Fibroblast of gingiva (primary cell): ENCODE measurements at places on chromosomes 16 and 17.

DNA sequence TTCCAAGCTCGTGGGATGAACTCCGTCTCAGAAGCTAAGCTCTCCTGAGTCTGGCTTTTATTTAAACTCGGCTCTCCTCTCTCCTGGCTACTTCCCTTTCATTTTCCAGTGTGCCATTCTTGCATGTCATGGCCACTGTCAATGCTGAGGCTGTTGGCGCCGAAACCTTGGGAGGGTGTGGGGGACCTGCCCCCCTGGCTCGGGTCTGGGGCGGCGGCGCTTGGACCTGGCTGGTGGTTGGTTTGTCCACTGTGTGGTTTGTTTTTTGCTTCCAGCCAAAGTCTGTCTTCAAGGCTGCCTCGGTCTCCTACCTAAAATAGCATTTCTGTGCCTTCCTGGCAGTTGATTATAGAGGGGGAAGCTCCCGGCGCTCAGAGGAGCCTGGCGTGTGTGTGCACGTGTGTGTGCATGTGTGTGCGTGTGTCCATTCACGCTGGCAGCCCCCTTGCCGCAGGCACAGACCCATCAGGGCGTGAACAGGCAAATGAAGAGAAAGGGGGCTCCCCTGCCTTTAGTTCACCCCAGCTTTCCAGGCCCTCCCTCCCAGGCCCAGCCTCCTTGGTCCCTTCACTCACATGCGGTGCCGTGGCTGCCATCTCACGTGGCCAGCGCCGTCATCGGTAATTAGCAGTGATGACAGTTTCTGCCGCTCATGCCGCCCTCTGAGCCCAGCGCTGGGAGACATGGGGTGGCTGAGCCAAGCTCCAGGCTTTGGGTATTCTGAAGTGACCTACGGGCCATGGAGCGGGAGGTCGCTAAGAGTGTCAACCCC lies 179.9 kb downstream of the SEC14L1 start:
- peak; percentile 77 for DNase-seq

DNA sequence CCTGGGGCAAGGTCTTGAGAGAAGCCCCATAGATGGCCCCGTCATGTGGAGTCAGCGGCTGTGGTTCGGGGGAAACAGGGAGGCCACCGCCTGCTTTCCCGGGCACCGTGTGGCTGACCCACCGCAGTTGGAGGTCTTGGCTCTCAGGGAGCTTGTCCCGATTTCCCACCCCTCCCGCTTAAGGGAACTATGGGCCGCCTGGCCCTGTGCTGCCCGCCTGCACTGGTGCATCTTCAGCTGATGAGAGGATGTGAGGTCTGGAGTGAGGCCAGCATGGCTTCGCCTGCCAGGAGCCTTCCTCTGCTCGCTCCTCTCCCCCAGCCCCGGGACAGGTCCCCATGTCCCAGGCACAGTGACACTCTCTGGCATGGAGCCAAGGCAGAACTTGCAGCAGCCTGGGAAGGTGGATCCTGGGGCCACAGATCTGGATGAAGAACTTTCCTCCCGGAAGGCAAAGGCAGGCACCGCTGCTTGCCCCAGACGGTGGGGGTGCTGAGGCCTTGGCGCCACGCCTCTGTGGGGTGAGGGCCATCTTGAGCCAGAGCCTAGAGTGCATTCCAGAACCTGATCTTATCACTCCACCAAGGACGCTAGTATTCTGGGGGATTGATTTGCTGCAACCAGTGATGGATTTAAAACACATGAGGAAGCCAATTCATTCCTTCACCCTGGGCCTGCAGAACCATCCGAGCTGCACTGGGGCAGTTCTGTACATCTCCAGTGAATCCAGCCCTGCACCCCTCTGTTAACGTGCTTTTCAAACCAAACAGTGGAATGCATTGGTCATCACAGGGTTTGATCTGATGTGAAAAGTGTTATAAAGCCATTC lies 178.6 kb upstream of the TNRC6C start:
- no peak for DNase-seq

GRCh38 chr16:88030498-88030897 lies 79.3 kb downstream of the BANP start:
- no peak for DNase-seq

GRCh38 chr16:1281517-1281916 lies 25.6 kb downstream of the TPSD1 start:
- DNase-seq: no peak

DNA sequence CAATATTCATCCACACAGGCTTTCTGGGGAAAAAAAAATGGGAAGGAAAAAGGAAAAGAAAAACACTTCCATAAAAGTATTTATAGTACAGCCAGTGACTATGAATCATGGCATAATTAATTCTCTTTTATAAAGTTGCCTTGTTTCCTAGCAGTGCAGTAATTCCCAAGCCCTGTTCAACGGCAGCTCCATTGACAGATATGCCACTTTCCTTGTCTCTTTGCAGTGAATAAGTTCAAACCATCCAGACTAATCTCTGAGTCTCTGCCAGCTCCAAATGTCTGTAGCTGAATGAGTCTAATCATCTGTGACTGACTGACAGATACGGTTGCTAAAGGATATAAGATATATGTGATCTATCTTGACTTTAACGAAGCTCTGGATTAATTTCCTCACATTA lies 52.9 kb upstream of the KCNJ16 start:
- DNase-seq: no peak

- no peak for DNase-seq
Observed at GRCh38 chr16:79006765-79007164, 593.8 kb downstream of the MAF start.

GRCh38 chr16:15427648-15428239 lies 6.6 kb upstream of the BMERB1 start:
- peak; percentile 85 for DNase-seq

DNA sequence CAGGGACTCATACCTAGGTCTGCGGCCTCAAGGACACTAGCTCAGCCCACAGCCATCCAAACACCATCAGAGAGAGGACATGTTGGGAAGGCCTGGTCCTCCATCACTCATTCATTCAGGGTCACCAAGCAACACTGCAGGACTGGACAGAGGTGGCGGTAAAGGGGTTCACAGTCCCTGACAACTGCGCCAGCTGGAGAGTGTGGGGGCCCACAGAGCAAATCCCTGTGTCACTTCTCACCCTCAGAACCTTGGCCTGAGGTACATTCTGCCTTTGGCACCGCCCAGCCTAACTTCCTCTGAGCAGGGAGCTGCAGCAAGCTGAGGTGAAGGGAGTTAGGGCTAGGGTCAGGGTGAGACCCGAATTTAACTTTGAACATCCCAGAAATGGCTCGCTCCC lies 106.5 kb downstream of the COPRS start:
- no peak for DNase-seq

- no peak for DNase-seq
Observed at GRCh38 chr17:57253362-57254065, 2.8 kb upstream of the MSI2 start.

- no peak for DNase-seq
Observed at GRCh38 chr17:45042346-45043120, 8.9 kb downstream of the DCAKD start.

DNA sequence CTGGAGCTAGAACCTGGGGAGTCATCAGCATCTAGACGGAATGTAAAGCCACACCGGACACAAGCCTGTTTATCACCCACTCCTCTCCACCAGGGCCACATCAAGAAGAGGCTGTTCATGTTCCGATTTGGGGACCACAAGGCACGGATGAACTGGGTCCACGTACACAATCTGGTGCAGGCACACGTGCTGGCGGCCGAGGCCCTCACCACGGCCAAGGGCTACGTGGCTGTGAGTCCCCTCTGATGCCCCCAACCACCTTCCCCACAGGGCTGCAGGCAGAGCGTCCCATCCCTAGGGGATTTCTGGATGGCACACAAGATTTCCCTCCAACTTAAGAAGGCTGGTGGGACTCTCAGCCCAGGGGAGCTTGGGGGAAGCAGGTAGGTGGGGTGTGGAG lies 19.1 kb downstream of the SDR42E2 start:
- DNase-seq: no peak

GRCh38 chr17:59762049-59762823 lies 54.8 kb downstream of the VMP1 start:
- DNase-seq: peak; percentile 43

- DNase-seq: no peak
Observed at GRCh38 chr17:2207815-2208515, 95.6 kb downstream of the SMG6 start.

GRCh38 chr16:73616166-73616753 lies 568.3 kb upstream of the ZFHX3 start:
- no peak for DNase-seq

- no peak for DNase-seq
Observed at GRCh38 chr17:80471922-80472321, 4.5 kb downstream of the NPTX1 start.

- no peak for DNase-seq
Observed at GRCh38 chr16:625117-625976, 5.4 kb upstream of the WFIKKN1 start.

DNA sequence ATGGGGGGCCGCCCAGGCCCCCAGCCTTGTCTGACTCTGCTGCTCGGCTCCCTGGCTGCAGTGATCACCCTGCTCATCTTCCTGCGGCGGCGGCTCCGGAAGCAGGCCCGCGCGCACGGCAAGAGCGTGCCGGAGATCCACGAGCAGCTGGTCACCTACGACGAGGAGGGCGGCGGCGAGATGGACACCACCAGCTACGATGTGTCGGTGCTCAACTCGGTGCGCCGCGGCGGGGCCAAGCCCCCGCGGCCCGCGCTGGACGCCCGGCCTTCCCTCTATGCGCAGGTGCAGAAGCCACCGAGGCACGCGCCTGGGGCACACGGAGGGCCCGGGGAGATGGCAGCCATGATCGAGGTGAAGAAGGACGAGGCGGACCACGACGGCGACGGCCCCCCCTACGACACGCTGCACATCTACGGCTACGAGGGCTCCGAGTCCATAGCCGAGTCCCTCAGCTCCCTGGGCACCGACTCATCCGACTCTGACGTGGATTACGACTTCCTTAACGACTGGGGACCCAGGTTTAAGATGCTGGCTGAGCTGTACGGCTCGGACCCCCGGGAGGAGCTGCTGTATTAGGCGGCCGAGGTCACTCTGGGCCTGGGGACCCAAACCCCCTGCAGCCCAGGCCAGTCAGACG lies 24.4 kb upstream of the BEAN1 start:
- DNase-seq: no peak

DNA sequence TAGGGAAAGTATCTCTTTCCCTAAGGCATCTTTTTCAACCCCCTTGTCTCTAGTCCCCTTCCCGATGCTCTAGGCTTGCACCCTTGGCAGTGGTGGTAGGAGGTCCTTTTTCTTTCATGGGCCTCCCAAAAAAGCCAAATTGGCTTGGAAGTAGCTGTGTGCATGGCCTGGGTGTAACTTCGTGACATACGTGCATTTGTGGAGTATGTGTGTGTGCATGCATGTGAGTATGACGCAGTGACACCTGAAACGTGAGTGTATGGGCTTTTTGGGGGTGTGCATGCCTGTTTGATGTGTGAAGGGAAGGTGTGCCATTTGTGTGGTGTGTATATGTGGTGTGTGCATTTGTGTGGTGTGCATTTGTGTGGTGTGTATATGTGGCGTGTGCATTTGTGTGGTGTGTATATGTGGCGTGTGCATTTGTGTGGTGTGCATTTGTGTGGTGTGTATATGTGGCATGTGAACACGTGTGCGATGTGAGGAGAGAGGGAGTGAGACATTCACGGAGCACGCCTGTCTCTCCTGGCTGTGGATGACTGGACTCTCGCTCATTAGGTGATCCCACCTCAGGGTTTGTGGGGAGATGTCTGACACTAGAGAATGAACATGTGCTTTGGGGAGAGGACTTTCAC lies 15.7 kb downstream of the IGFBP4 start:
- peak; percentile 45 for DNase-seq

GRCh38 chr17:36929851-36930582 lies 7.3 kb upstream of the LHX1 start:
- DNase-seq: no peak

GRCh38 chr16:66603537-66604375 lies 748 bp upstream of the CMTM3 start:
- DNase-seq: peak; percentile 44

- no peak for DNase-seq
Observed at GRCh38 chr17:5100832-5101231, 10.8 kb downstream of the ZNF232 start.

DNA sequence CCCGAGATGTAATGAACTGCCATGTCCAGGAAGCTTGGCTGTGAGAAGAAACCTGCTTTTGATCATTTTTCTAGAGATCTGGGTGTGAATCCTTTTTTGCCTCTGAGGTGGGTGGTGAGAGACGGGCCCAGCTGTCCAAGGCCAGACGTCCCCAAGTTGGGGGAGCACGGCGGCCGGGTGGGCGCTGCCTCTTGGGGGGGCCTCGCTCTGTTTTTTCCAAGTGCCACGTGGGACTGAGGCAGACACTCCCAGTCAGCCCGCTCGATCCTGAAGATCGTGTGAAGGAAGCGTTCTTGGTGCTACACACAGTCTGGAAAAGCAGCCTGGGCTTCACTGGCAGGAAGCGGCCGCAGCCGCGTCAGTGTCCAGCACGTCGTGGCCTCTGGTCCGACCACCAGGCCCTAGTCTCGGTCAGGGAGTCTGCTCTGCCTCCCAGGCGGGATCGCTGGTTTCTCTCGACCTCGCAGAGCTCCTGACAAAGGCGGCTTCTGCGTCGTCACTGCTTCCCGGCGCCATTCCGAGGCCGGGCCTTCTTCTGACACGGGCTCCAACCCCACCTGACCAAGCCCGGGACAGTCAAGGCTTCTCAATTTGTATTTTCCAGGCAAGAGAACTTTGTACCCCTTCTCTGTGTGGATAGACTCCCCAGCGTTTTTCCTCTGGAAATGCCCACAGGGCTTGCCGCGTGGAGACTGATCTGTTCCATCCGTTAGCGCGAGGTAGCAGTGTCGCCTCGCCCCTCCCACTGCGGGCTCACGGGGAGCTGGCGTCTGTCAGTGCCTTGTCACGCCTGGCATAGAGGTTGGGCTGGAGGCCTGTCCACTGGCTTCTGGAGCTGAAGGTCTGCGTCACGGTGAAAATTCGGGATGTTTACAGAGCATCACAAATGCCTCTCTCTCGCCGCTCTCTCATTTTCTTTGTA lies 12.4 kb downstream of the PRSS27 start:
- no peak for DNase-seq

- DNase-seq: no peak
Observed at GRCh38 chr17:31486351-31487062, 95.0 kb downstream of the RAB11FIP4 start.

GRCh38 chr16:82105107-82105506 lies 64.9 kb downstream of the MPHOSPH6 start:
- no peak for DNase-seq

DNA sequence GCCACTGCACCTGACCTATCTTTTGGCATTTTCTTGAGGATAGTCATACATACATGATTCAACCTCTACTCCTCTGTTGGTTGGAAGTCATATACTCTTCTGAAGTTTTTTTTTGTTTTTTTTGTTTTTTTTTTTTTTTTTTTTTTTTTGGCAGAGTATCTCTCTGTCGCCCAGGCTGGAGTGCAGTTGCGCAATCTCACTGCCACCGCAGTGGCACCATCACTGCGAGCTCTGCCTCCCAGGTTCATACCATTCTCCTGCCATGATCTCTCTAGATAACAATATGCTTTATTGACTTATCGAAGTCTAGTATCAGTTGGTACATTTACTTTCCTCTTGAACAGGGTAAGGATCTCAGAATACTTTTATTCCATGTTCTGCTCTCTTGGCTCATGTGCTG lies 224.2 kb upstream of the WSCD1 start:
- no peak for DNase-seq

- no peak for DNase-seq
Observed at GRCh38 chr17:31136319-31136718, 41.5 kb downstream of the NF1 start.
